Thymus (tissue), 14 donors: ENCODE measurements at places on chromosomes 4 and X.

DNA sequence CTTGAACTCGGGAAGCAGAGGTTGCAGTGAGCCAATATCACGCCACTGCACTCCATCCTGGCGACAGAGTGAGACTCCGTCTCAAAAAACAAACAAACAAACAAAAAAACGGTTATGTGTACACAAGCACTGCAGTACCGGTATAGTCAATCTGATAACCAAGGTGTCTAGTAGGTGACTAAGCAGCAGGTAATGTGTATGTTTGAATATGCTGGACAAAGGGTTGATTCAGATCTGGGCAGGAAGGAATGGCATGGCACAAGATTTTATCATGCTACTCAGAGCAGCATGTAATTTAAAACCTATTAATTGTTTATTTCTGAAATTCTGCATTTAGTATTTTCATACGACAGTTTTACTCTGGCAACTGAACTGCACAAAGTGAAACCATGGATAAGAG lies 41.7 kb downstream of the MAGEC1 start:
- no peak for DNase-seq

DNA sequence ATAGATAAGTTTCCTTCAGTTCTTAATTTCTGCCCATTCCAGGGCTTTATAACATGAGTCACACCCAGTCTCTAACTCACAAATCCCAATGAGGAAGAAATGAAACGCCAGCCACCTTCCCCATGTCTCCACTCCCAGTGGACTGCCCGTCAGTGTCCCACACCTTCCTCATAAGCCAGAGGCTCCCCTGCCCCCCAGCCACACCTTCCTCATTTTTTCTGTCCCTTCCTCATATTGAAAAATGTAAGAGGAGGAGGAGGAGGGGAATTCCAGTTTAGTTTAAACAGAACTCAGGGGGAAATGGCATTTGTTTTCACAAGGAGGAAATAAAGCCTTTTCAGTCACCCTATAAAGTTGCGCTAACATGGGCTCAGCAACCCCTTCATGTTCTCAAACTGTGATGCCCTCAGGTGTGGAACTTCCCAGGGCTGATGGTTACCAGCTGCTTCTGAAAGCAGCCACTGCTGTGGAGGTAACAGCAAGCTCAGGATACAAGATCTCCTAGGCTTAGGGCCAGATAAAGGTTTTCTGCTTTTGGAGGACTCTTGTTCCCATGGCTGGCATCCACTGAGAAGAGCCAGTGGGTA lies 97.8 kb downstream of the PARM1 start:
- DNase-seq = no peak

- no peak for DNase-seq
Observed at GRCh38 chr4:61851126-61851525, 651.0 kb downstream of the ADGRL3 start.

DNA sequence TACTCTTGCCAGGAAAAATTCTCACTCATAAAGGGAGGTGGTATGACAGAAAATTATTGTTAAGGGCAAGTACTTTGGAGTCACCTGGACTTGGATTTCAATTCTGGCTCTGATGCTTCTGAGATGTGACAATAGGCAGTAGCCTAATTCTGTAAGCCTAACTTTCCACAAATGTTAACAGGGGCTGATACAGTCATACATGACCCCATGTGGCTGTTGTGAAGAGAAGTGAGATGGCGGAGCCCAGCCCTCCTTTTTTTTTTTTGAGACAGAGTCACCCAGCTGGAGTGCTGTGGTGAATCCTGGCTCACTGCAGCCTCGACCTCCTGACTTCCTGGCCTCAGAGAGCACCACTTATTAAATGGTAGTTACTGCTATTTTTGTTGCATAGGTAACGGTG lies 54.4 kb upstream of the IRF2 start:
- DNase-seq = no peak

GRCh38 chr4:17077105-17077504 lies 178.7 kb upstream of the LDB2 start:
- no peak for DNase-seq
